Midbrain (tissue), 1 donor: ENCODE measurements at places on chromosomes 3 and 15.

DNA sequence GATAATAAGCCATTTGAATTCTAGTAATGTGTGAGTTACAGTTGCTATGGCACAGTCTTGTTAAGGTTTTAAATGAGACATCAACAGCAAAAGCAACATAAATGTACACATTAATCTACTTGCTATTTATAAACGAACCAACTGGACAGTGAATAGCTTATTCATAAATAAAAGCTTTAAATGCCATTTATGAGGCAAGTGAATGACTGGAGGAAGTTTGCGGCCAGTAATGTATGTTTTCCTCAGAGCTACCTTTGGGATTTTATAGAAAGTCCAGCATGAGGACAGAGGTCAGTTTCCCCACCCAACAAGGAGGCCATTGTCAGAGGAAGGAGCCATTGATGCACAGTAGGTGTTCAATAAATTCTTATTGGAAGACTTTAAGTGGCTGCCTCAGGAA is 48.0 kb upstream of the PXYLP1 start:
- no peak for DNase-seq

DNA sequence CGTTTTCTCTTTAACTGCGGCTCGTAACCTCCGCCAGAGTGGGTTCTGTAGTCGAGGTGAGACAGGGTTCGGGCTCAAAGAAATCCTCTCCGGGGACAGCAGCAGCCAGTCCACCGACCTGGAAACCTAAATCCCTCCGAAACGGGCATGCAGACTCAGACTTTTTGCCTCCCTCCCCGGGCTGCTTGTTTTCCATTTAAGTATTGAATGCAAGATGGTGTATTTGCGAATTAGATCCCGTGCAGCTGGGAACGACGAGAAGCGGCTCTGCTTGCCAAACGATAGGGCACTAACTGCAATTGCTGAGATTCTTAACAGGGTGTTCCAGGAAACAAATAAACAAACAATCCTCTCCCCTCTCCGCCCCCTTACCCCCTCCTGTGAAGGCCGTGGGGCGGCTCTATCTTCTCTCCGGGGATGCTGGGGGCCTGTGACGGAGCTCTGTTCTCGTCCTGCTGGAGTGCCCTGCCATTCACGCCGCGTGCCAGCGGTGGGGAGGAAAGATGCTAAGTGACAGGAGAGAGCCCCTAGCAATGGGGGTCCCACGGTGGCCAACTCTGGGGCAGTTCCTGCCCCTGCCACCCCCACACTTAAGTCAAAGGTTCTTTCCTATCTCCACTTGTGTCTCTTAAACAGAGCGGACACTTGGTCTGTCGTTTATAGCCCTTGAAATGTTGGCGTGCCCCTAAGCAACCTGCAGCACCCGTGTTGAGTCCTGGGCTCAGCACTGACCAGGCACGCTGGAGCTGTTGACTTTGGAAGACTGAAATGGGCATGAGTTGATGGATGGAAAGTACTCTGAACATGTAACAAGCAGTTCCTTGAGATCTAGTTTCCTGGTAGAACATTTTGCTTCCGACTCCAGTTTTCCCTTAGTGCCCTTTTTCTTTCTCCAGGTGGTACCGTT is 1.3 kb upstream of the ETV5 start:
- DNase-seq = no peak

DNA sequence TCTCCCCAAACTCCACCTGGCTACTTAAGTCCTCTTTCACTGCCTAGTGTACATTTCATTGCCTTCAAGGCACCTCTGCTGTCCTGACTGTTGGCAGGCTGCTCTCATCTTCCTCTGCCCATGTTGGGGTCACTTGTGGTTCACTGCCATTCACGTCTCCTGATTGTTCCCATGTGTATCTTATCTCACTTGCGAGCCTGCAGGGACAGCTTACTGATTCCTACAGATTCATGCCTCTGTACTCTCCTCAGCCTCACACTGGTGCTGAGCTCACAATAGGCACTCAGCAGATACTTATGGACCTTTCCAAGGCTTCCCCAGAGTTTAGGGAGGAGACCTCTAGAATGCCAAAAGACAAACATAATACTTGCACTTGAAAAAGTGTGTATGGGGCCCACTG is 28.8 kb upstream of the ANP32A start:
- no peak for DNase-seq

DNA sequence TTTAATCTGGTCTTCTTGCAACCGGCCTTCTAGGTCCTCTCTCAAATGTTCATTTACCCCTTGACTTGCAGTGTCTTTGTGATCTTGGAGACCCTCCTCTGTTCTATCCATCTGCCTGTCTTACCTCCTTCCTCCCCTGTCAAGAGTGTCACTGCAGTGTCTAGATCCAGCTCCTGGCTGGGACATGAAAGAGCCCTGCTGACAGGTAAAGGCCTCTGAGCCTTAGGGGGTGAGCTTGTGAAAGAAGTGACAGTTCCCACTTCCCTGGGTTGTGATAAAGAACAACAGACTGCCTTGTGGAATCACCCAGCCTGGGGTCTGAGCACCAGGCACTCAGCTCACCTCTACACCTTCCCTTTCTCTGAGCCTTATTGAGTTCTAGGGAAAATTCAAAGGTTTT is 68.0 kb downstream of the CDC25A start:
- no peak for DNase-seq

- DNase-seq = no peak
Observed at GRCh38 chr3:48681541-48681880, 4.2 kb downstream of the NCKIPSD start.

- DNase-seq = no peak
Observed at GRCh38 chr3:194572143-194572789, 61.0 kb downstream of the TMEM44 start.

DNA sequence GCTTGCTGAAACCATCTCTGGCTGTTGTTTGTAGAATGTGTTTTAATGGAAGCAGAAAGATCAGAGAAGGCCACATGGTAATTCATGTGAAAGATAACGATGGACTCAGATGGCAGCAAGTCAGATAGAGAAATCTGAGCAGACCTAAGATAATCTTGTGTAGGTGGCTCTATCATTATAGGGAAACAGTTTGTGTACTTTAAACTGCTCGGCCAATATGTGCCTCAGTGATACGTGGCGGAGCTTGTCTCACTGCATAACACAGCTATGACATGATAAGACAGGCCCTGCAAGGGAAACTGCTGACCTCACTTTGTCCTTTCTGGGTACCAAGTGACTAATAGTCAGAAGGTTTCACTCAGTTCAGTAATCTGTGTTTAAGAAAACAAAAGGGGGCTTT is 51.0 kb downstream of the MME start:
- no peak for DNase-seq

- DNase-seq = no peak
Observed at GRCh38 chr3:127982155-127982554, 67.1 kb downstream of the KBTBD12 start.

- no peak for DNase-seq
Observed at GRCh38 chr3:55467099-55467498, 20.0 kb downstream of the WNT5A start.

- peak; percentile 58 for DNase-seq
Observed at GRCh38 chr3:194404365-194405140, 5.5 kb upstream of the GP5 start.

DNA sequence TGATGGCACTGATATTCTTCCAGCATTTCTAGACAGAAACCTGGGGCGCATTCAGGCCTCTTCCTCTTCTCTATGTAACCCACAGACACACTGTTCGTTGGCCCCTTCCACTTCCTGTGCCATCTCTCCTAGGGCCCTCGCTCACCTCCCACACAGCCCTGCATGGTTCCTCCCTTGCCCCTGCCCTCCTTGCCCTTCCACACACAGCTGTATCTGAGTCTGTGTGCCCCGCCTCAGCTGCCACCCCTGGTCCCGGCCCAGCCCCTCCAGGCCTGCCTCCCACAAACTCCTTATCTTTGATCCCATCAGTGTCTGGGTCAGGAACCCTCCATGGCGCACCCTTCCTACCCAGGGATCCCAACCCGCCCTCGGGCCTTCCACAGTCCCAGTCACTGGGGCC is 37.9 kb downstream of the RAB6B start:
- DNase-seq = no peak

GRCh38 chr15:38992506-38992905 is 427.9 kb upstream of the RASGRP1 start:
- DNase-seq = no peak

- DNase-seq = no peak
Observed at GRCh38 chr3:32945136-32945535, 6.3 kb upstream of the CCR4 start.

- DNase-seq = no peak
Observed at GRCh38 chr3:98734306-98734705, 28.8 kb upstream of the ST3GAL6 start.

- no peak for DNase-seq
Observed at GRCh38 chr15:64902863-64903262, 8.8 kb upstream of the ANKDD1A start.

DNA sequence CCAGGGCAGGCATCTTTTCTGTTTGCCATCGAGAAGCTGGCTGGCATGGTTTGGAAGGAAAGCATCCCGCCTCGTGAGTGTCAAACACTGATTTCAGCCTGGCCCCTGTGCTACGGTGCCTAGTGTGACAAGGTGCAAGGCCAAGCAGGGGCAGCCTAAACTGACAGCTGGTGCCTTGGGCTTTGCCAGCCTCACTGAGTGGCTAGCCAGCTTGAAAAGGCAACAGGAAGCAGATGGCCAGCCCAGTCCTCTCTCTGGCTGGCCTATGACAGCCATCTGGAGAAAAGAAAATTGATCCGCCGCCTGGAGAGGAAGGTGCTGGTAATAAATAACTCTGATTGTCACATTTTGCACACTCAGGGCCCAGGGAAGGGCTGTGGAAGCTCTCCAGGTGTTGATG is 52.2 kb downstream of the C3orf85 start:
- no peak for DNase-seq

DNA sequence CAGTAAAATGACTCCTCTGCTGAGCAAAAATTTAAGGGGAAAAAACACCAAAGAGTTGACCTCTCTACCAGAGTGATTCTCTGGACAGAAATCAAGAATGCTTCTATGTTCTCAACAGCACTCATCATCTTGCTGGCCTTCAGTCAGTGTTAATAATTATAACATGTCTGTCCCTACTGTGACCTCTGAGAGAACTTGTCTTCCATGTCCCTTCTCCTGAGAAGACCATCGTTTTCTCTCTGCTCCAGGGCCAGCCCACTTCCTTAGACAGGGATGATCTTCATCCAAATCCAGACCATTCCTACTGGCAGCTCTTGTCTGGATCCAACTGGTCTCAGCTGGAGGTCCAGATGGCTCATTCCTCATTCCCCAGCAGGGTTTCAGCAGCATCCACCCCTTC is 139.0 kb upstream of the NECTIN3 start:
- no peak for DNase-seq

GRCh38 chr3:66795365-66795764 is 202.7 kb upstream of the KBTBD8 start:
- DNase-seq = no peak

DNA sequence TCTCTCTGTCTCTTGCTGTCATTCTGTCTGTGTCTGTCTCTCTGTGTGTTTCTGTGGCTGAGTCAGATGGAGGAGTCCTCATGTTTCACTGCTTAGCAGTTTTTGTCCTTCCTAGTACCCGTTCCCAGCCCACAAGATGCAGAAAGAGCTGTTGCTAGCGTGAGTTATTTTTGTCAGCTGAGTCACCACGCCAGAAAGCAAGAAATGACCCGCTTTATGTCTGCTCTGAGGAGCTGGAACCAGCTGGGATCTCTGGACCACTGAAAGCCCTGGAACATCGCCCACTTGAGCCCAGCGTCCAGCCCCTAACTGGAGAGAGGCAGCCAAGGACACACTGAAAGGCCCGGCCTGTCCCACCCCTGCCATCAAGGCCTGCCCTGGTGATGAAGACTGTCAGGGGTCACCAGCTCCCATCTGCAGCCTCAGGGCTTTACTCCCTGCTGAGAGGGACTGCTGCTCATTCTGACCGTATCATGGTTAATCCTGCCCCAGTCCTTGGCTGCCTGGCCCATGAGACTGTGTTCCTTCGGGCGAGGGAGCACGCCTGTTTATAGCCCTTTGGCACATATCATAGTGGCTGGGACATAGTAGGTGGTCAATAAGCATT is 101.7 kb upstream of the TPM1 start:
- peak; percentile 79 for DNase-seq

DNA sequence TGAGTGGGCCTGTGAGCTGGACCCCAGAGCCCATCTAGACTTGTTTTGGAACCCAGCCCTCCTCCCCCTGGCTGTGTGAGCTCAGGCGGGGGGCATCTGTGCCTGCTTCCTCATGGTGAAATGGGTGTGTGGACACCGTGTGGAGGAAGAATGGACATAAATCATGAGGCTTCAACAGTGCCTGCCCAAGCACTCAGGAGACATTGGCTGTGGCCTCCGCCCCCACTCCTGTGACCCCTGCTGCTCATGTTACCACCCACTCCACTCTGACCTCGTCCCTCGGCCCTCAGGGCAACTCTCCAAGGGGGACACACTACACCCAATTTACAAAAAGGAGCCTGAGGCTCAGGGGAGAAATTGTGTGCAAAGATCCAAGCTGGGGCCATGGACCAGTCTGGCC is 16.6 kb downstream of the TPRA1 start:
- DNase-seq = no peak

GRCh38 chr15:70225416-70225815 is 127.7 kb upstream of the TLE3 start:
- no peak for DNase-seq

DNA sequence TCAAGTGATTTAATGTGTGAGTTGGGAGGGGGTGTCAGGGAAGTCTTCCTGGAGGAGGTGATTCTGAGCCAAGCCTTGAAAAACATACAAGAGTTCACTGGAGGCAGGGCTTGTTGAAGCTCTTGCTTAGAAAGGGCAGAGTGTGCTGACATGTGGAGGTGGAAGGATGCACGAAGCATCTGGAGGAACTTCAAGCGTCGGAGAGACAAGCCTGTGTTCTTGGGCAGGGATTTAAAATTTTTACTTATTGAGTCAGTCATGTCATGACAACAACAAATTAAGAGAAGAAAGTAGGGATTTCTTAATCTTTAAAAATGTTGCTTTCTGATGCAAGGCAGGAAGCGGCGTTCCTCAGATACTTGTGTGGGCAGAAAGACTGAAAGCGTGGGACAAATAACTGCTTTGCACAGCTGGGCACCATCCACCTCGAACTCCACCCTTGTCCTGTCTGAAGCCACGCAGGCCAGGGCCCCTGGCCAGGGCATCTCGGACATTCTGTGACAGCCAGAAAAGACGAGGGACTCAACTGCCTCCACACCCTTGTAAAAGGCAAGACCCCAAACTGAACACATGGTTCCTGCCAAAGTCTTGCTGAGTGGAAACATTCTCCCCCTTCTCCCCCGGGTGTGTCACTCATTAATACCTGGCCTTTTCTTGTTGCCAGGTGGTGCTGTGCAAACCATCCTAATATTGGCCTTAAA is 6.9 kb upstream of the IL16 start:
- no peak for DNase-seq

GRCh38 chr15:84586696-84587095 is 14.1 kb upstream of the ZSCAN2 start:
- DNase-seq = no peak

DNA sequence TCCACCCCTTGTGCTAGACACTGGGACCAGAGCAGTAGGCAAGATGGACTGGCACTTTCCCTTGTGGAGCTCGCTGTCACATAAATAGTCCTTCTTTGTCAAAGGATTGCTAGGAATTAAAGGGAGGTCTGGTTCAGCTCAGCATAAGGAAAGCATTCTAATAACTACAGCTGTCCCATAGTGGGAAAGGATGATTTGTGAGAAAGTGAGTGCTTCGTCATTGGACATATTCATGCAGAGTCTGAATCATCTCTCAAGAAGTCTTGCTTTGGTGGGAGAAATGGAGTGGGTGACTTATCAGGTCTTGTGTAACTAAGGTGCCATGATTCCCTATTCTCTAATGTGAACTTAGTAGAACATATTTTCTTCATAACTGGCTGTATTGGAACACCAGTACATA is 14.7 kb downstream of the PPARG start:
- no peak for DNase-seq
